Calu3 (cell line): ENCODE measurements at places on chromosomes 2 and 18.

GRCh38 chr2:191206613-191207471, 38.4 kb upstream of the MYO1B start:
- DNase-seq = no peak

- peak; percentile 74 for DNase-seq
Observed at GRCh38 chr18:34977838-34978532, 63.2 kb upstream of the MAPRE2 start.

DNA sequence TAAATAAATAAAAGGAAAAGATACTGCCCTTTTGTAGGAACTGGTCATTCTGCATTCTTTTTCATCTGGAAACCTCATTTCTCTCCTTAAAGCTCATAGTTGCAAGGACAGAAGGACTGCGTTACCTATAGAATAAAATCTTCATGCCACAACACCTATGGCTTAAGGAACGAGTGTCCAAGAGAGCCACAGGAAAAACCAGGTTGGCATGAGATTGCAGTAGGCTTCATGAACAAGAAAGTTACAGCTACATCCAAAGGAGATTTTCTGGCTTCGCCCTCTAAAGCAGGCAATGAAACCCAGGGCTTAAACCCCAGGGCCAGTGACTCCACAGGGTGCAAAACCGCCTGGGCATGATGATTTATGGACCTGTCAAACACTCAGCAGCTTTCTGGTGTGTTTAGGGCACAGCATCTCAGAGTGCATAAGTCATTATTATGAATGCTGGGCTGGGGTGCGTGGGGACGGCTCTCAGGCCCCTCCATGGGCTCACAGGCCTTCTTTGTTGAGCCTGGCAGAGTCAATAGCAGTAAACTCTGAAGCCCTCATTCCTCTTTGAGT, 30.7 kb upstream of the PIEZO2 start:
- DNase-seq = no peak

DNA sequence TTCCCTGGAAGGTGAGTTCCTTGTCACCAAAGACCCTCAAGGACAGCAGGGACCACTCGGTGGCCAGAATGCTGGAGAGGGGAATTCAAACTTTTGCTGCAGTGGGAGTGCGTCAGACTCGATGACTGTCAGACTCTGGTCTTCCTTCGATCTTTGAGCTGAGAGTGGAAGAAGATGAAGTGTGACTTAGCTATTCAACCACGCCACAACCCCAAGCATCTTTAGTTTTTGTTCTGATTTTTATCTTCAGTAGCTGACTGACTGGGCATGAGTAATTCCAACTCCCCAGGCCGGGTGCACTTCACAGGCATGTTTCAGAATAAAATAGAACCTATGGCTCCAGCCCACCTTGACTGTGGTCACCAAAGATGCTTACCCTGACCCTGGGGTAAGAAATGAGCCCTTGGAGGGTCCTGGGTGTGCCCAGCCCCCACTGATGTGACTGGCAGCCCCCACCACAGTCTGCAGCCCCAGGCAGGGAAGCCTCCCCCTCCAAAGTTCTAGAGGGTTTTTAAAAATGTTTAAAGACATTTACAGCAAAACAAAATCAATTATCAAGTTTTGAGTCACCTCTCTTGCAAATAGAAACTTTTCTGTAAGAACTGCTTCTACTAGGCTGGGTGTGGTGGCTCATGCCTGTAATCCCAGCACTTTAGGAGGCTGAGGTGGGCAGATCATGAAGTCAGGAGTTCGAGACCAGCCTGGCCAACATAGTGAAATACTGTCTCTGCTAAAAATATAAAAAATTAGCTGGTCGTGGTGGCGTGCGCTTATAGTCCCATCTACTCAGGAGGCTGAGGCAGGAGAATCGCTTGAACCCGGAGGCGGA, 24.9 kb upstream of the YWHAQ start:
- no peak for DNase-seq

GRCh38 chr18:23998018-23998417, 16.5 kb upstream of the TTC39C start:
- no peak for DNase-seq

GRCh38 chr2:137316075-137316474, 550.7 kb downstream of the THSD7B start:
- DNase-seq = no peak

DNA sequence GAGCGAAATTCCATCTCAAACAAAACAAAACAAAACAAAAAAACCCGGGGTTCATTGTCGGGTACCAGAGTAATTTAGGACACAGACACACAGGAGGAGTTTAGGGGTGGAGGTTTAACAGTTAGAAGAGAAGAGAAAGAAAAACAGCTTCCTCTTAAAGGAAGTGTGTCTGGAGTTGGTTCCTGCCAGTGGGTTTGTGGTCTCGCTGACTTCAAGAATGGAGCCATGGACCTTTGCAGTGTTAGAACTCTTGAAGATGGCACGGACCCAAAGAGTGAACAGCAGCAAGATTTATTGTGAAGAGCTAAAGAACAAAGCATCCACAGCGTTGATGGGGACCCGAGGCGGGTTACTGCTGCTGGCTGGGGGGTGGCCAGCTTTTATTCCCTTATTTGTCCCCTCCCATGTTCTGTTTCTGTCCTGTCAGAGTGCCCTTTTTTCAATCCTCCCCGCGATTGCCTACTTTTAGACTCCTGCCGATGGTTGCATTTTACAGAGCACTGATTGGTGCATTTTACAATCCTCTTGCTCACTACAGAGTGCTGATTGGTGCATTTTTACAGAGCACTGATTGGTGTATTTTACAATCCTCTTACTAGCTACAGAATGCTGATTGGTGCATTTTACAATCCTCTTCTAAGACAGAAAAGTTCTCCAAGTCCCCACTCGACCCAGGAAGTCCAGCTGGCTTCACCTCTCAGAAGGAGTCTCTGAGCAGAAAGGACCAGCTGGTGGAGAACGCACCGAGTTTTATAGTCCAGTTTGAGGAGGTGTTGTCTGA, 28.7 kb upstream of the ATP8B1 start:
- no peak for DNase-seq

DNA sequence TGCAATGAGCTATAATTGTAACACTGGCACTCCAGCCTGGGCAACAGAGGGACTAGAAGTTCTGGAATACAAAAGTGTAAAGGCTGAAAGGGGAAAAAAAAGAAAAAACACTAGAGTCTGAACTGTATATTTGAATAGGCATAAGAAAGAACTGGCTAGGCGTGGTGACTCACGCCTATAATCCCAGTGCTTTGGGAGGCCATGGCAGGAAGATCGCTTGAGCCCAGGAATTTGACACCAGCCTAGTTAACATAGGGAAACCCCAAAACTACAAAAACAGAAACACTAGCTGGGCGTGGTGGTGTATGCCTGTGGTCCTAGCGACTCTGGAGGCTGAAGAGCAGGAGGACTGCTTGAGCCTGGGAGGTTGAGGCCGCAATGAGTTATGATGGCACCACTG, 70.6 kb downstream of the SAP130 start:
- DNase-seq = no peak

DNA sequence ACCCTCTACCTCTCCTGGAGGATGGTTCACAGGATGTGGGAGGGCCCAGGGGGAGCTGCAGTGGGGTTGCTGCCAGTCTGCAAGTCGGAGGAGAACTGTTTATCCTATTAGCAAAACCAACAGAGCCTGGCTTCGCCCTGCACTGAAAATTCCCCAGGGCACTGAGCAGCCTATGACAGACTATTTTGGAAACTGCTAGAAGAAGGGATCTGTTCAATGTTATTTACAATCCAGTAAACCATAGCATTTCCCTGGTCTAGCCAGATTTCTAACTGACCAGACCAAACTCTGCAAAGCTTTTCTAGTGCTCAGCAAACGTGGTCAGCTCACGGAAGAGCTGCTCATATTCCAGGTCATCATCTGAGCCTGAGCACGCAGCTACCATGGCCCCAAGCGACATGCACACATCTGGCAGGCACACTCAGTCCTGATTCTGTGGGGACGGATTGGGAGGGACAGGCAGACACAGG, 64.8 kb upstream of the PID1 start:
- no peak for DNase-seq

- no peak for DNase-seq
Observed at GRCh38 chr18:5093902-5094301, 103.2 kb downstream of the AKAIN1 start.

DNA sequence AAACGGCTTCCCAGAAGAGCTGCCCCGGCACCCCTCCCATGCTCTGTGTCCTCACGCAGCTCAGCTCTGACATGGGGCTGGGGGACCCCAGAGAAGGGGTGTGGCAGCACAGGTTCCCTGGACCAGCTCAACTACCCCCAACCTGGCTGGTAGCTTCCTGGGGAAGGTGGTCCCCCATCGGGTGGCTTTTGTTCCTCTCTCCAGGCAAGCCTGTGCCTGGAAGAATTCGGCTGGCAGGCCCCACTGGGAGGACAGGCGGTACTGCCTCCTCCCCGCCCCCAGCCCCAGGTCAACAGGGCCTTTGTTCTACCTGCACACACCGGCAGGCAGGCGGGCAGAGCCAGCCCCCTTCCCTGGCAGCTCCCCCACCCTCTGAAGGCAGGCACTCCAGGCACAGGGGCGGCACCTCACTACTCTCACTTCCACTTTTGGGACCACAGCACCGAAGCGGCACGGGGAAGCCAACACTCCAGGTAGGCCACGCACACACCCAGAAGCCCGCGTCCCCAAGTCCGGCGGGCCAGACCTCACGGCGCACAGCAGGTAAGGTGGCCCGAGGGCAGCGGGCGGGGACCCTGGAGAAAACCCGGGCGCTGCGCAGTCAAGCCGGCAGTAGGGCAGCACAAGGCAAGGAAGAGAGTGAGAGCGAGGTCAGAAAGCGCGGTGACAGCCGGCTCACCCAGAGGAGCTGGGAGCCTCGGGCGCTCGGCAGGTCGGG, 1.3 kb downstream of the HS6ST1 start:
- peak; percentile 50 for DNase-seq

GRCh38 chr18:39260565-39260964, 1695.0 kb upstream of the CELF4 start:
- no peak for DNase-seq

- DNase-seq = no peak
Observed at GRCh38 chr18:71431171-71431570, 1113.0 kb downstream of the CBLN2 start.

GRCh38 chr2:100964681-100965169, 37.4 kb upstream of the RPL31 start:
- DNase-seq = no peak

DNA sequence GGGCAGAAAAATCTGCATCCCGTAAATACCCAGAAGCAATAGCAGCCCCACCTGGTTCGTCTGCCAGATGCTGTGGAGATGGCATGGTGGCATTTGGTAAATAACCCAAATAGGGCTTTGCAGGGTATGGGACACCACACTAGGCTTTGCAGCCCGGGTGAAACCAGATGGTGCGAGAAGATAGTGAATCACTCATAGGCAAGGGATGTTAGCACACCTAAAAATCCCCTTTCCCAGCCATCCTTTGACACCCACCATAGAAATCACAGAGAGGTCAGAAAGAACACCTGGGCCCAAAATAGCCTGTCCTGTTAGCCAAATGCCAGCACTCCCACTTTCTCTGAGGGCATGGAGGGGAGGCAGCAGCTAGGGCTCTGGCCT, 47.6 kb downstream of the BCL11A start:
- no peak for DNase-seq

- DNase-seq = no peak
Observed at GRCh38 chr2:181163139-181163538, 182.7 kb downstream of the UBE2E3 start.

DNA sequence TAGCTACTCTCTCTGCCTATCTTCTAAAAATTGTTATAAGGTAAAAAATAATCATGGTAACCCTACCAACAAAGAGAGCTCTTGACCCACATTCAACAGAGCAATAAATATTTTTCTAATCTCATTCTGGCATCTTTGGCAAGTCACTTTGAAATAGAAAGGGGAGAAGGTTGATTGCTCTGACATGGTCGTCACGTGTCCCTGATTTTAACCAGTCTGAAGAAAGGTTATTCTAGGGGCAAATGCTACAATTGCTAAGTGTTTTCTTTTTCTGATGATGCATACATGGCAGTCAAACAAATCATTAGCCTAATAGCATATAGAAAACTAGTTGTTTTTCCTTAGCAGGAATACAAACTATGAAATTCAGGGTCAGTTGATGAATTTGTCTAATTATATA, 153.3 kb upstream of the MAP3K20 start:
- DNase-seq = no peak

DNA sequence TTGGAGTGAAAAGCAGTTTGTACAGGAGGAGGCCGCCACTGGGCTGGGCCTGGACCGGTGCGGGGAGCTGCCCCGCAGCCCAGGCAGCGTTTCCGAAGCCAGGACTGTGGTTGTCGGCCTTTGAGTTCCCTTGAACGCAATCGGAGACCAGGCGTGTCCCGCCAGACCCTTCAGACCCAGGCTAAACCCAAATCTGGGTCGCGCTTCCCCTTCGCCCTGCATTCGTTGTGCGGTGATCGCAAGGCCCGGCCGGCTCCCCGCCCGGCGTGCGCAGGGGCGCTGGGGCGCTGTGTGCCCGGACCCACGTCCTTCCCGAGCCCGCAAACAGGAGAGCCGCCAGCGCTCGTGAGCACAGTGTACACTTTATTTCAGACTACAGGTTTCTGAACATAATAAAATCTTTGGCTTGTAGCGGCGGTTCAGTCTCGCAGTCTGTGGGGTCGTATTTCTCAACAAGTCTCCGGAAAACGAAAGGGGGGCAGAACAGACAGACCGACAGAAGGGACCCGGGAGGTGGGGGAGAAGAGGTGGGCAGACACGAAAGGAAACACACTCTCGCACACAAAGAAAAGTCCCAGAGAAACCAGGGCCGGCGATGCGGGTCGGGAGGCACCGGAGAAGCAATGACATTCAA, 5.5 kb downstream of the EN1 start:
- DNase-seq = no peak

- no peak for DNase-seq
Observed at GRCh38 chr2:50752237-50752636, 279.7 kb downstream of the NRXN1 start.

- no peak for DNase-seq
Observed at GRCh38 chr2:102932501-102932900, 170.7 kb downstream of the TMEM182 start.

DNA sequence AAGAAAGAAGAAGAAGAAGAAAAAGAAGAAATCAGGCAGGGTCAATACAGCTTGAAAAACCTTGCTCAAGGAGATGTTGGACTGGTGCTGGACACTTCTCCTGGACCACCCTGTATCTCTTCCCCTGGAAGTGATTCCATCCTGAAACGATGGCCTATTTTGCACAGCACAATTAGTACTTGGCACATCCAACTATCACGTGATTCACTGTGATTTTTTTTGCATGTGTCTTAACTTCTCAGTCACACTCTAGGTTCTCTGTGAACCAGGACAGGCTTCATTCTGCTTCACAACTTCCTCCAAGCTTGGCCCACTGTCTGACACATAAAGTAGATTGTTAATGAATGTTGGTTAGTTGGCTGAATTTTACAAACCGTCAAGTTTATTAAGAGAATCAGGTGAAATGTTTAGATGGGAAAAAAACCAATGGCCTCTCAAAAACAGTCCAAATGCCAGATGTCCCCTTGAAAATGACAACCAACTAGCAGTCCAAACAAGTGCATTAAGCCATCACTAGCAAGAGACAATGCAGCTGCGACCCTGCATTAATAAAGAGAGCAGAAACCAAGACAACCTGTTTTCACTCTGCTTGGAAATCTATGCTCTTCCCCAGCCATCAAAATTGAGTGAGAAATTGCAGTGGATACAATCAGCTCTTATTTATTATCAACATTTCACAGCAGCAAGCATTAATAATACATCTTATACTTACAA, 300.0 kb upstream of the CHAC2 start:
- no peak for DNase-seq
